ENCODE measurements at places on chromosomes 7 and 10.

DNA sequence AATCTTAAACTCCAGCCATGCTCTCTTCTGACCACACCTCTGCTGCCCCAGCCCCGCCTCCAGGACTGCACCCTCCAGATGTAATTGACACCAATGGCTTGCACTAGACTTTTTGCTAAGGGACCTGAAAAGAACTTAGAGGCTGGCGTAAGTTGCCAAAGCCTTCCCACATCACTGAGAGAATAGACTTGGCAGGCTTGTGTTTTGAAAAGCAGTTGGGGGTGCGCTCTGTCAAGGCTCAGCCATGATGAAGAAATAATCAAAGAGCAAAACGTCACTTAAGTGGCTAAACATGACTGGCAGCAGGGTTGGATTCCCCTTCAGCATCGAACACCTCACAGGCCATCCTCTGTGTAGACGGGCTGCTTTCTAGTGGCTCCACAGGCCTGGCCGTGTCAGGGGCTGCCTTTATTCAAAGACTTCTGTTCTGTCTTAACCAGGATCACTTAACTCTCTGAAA lies 195.2 kb upstream of the C7orf33 start:
- DNase-seq: no peak

- no peak for DNase-seq
Observed at GRCh38 chr7:158378978-158379377, 208.6 kb downstream of the PTPRN2 start.

- DNase-seq: no peak
Observed at GRCh38 chr7:155191137-155191536, 106.5 kb upstream of the INSIG1 start.

DNA sequence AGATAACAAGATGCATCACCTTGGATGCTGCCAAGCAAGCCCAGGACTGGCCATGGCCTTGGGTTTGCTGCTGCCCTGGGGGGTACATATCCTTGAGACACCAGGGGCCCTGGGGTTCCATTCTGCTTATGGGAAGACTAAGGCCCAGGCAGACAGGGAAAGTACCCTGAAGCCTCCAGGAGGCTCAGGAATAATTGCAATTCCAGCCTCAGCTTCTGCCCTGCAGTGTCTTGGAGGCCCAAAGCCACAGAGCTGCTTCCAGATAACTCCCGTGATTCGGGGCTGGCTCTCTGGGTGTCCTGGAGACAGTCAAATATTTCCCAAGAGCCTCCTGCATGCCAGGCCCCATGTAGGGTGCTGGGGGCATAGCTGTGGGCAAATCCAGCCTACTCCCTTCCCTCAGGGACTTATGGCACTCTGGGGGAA lies 22.6 kb downstream of the MYL10 start:
- DNase-seq: no peak

DNA sequence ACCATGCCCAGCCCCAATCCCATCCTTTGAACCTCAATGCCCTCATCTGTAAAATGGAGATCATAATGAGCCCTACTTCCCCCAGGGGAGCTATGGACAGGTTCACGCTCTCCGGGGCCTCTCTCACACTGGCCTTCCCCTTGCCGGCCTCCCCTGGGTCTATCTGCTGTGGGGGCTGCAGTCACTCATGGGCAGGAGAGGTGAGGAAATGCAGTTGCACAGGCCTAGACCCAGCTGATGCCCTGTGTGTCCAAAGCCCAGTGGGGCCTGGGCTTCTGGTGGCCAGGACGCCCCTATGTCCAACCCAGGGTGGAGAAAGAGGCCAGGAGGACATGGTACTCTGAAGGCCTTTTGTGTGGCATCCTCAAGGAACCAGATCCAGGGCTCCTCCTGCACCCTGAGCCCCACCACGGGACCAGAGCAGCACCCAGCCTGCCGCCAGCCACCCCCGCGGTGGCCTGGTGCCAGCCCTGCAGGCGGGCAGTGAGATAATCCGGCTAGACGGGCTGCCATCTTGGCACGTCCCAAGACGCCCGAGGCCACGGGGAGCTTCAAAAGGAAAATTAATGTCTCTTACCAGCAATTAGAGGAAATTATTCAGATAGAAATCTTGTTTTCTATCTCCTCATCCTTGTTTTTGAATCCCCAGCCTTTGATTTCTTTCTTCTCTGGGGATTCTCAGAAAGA lies 39.0 kb downstream of the MYL10 start:
- DNase-seq: no peak

GRCh38 chr10:131816157-131816775 lies 84.5 kb upstream of the PPP2R2D start:
- DNase-seq: no peak

DNA sequence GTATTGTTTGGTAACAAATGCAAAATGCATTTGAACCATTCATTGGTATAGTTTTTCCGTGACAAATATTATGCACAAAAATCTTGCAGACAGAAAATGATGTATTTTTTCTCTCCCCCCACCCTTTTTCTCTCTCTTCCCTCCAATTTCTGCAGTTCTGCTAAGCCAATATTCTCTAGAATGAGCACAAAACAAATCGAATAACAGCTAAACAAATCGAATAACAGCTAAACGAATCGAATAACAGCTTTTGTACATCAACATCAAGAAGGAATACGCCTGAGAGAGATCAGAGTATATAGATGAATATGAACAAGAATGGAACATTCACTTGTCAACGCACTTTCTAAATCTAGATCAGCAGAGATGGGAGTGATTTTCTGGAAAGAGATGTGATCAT lies 108.0 kb upstream of the KMT2E start:
- DNase-seq: no peak

DNA sequence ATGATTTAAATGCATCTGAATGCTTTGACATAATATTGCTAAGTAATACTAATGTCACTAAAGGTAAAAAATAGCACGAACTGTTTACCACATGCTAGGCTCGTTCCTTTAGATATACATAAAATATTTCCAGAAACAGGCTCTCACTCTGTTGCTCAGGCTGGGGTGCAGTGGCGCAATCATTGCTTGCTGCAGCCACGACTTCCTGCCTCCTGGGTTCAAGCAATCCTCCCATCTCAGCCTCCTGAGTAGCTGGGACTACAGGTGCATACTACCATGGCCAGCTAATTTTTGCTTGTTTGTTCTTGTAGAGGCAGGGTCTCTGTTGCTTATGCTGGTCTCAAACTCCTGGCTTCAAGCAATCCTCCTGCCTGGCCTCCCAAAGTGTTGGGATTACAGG lies 183.3 kb downstream of the SGMS1 start:
- DNase-seq: no peak

DNA sequence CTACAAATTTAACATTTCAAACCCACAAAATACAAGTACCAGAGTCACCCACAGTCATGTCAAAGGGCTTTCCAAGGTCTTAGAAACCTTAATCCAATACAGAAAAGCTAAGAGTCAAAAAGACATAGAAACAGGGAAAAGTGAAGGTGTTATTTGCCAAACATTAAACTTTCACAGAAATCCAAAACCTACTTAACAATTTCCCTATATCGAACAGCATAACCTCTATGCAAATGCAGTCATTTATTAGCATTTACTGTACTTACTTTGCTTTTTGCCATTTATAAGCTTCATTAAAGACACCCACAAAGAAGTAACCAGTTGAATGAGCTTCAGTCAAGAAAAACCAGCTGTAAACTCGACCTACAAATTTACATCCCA lies 1.6 kb downstream of the PANK1 start:
- DNase-seq: no peak

GRCh38 chr7:154854836-154855235 lies 148.1 kb downstream of the PAXIP1 start:
- no peak for DNase-seq

DNA sequence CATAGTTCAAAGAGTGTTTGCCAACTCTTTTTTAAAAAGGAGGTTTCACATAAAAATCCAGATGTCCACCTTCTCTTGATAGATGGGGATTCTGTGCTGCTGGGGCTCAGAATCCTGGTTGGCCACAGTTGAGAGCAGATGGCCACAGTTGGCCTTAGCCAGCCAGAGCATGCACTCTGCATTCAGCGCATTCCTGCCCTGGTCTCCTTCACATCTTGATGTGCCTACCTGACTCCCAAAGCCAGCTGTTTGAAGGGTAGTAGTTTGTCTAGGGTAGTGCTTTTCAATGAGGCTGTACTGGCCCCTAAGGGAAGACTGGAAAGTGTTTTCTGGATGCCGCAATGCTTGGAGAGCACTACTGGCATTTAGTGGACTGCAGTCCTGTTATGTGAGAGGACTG lies 208.1 kb upstream of the HDAC9 start:
- DNase-seq: no peak

DNA sequence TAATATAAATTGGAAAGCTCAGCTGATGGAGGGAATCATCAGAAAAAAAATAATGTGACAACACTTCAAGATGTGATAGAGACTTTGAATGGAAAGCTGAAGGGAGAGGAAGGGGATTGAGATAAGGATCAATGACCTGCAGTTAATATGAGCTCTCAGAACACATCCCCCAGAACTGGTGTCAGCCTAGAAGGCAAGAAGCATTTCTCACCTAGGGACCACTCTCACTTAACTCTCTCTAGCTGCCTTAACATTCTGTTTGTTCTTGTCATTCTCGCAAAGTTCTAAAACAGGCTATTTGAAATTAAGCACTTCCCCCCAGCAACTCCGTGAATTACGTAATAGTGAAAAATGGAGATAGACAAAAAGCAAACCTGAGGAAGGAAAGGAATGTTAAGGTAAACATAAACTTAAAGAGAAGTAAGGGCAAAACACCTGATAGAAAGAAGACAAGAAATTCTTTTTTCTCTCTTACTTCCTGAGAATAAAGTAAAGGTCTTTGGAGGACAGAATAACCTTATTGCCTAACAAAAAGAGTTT lies 1.2 kb upstream of the MPP7 start:
- no peak for DNase-seq

DNA sequence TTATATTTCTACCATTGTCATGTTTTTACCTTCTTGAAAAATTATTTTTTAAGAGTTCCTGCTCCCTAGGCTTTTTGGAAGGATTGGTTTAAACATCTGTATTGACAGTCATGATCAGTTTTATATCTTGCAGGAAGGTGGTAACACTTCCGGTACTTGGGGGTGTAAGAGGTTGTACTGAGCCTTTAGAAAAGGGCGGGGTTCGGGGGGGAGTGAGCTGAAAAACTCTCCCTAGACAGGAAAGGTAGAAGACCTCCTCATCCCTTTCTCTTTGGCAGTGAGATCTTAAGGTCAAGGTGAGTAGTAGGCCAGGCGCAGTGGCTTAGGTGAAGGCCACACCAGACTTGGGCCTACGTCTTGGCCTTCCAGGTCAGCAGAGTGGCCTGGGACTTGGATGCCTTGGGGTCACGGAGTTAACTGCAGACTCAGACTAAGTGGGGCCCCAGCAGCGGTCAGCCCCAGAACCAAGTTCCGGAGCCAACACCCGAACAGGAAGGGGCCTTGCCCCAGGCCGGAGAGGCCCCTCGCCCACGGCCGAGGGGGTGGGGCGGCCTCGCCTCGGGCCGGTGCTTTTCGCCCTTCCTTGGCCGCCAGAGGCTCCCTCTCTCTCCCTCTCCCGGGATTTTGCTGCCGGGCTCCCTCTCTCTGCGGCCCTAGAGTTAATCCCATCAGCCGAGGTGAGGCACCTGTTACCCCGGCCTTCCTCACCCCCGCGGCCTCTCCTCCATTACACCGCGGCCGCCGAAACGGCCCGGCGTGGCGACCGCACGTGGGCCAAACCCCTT lies at the start of gene PPP1R9A:
TSS of gene PPP1R9A (plus strand) at position 569 of the 785 bp plus-strand sequence. CDS start 2,520 bp downstream, outside the sequence.
- no peak for DNase-seq

- DNase-seq: no peak
Observed at GRCh38 chr7:150466477-150466876, 16.0 kb downstream of the GIMAP8 start.

DNA sequence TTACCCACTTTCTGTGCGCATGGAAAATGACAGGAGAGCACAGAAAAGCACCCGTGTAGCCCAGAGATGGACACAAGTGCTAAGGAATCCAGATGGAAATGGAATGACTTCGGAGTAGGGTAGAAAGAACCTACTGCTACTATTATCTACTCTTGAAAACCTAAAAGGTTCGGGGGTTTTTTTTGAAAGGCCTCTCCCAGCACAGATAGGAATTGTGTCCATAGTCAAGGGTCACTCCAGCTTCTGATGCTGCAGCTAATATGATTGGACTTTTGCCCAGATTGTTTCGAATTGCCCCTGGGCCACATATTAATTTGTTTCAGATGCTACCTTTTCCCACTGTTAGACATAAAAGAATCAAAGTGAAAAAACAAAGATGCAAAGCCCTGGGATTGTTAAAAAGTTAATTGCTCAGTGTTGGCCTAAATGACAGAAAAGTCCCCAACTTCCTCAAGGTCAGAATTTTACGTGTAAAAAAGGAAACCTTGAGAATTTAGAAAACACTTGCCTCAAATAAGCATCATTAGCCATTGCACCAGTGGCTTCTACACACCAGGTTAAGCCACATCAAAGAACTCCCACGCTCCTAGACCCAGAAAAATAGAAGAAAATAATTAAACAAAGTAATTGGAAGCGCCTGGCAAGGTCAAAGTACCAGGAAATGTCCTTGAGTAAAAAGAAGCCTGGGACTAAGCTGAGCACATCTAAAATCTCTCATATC lies 40.8 kb upstream of the INSIG1 start:
- DNase-seq: no peak

GRCh38 chr10:77630507-77630848 lies 7.1 kb downstream of the KCNMA1 start:
- no peak for DNase-seq

DNA sequence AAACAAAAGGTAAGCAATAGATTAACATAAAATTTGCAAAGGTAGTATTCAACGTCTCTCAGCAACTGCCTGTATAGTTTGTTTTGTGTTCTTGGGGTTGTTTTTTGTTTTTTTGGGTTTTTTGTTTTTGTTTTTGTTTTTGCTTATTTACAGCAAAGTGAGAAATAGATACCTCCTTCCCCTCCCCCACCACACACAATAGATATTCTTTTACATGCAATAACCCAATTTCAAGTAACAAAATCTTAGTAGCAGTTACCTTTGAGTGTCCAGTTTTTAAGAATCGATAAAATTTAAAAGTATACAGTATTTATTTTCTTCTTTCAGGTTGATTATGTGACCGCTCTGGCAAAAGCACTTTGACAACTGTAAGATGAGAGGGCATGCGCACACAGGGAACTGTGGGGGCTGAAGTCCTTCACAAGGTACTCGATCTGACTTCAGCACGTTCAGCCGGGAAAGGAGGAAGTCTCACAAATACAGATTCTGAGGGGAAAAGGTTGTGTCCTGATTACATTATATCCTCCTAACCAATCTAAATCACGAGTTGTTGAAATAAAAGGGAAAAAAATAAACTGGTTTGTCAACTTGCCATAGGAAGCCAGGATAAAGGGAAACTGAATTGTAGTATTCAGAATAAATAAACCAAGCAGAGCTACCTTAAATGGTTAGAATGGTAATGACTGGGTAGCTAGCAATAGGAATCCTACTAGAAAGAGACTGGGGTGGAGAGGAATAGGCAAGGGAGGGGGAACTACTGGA lies 47.8 kb downstream of the CPEB3 start:
- DNase-seq: no peak

- no peak for DNase-seq
Observed at GRCh38 chr7:109331423-109331822, 761.7 kb downstream of the DNAJB9 start.

GRCh38 chr7:94042381-94042780 lies 38.2 kb upstream of the BET1 start:
- no peak for DNase-seq

DNA sequence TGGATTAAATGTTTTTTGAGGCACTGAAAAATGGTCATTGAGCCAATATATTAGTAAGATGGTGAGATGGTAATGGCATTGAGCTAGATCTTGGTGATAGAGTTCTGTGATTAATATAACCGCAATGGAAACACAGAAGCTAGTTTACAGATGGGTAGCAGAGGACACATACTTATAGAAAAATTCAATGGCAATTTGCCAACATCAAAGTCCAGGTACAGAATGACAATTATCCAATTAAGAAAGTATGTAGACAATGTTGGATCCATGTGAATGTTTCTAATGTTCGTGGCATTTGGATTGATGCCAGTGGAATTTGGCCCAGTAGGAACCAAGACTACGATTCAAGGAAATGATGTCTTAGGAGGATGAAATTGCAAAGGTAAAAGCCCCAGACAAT lies 187.8 kb downstream of the GNAT3 start:
- no peak for DNase-seq
